Breast epithelium (tissue), 4 donors: ENCODE measurements at places on chromosomes 3 and 15.

GRCh38 chr15:49823987-49824774 is 203.3 kb downstream of the DTWD1 start:
- no peak for DNase-seq

GRCh38 chr3:58029842-58030584 is 21.8 kb downstream of the FLNB start:
- no peak for DNase-seq

GRCh38 chr3:177337541-177338331 is 140.5 kb upstream of the TBL1XR1 start:
- DNase-seq, result no peak

GRCh38 chr3:13161771-13162535 is 88.7 kb upstream of the IQSEC1 start:
- no peak for DNase-seq

DNA sequence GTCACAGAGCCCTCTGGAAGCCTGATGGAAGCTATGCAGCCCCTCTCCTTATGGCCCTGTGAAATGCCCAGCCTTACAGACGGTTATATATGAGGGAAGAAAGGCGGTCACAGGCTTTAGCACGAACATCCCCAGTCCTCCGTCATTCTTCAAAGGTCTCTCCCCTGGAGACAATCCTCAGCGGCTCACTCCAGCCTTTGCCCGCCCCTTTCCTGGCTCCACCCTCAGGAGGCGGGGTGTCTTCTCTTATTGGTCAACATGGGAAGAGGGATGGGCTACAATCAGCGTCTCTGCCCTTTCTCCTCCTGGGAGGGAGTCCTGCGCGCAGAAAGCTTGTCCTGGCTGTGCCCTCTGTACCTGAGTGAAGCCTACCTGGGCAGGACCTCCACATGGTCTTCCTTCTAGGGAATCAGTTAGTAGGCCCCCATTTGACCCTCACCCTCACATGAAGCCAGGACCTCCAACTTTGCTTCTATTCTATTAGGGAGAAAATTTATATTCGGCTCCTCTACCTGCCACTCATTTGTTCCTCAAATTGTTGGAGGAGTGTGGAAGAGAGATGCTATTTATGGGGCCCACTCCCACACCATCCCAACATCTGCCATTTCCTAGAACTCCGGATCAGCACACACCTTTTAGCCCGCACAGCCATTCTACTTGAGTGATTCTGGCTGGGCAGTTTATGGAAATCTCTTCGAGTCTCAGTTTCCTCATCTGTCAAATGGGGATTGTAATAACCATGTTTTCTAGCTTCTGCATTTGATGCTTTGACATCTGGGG is 112.9 kb upstream of the SLC6A11 start:
- DNase-seq, result no peak

- DNase-seq, result no peak
Observed at GRCh38 chr15:26870346-26870745, 3.5 kb downstream of the GABRA5 start.
